ENCODE measurements at places on chromosomes 4 and X.
A peak's percentile ranks its signal among the peaks of the same experiment; 100 is the strongest.

GRCh38 chr4:88960576-88960975, 96.4 kb downstream of the FAM13A start:
- DNase-seq, result peak; percentile 61

DNA sequence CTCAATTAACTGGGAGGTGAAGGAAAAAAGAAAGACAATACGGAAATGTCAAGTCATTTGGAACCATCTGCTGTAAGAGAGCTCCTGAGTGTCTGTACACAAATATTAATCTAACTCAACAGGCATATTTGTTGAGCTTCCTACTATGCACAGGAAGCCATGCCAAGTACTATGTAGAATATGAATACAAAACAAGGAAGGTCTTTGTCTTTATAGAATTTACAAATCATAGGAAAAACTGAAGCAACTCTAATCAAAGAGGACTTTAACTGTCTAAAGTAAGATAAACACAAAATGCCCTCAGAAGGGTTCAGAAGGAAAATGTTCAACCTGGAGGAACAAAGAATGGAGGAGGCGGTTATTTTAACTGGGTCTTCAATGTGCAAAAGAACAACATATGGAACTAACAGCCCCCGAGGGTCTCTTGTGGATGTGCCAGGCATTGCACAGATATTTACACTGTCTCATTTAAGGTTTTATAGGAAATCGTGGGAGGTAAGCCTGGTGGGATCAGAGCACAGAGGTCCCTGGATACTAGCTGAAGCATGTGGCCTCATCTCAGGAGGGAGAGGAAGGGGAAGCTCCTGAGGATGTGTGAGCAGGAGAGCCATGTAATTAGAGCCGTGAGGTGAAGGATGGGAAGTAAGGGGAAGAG, 5.8 kb downstream of the FAM114A1 start:
- peak; percentile 52 for DNase-seq

GRCh38 chr4:138242076-138242833, at the start of gene SLC7A11:
SLC7A11 (minus strand) TSS chr4:138242349; CDS start chr4:138242069, 280 bp downstream.
- peak; percentile 97 for DNase-seq

DNA sequence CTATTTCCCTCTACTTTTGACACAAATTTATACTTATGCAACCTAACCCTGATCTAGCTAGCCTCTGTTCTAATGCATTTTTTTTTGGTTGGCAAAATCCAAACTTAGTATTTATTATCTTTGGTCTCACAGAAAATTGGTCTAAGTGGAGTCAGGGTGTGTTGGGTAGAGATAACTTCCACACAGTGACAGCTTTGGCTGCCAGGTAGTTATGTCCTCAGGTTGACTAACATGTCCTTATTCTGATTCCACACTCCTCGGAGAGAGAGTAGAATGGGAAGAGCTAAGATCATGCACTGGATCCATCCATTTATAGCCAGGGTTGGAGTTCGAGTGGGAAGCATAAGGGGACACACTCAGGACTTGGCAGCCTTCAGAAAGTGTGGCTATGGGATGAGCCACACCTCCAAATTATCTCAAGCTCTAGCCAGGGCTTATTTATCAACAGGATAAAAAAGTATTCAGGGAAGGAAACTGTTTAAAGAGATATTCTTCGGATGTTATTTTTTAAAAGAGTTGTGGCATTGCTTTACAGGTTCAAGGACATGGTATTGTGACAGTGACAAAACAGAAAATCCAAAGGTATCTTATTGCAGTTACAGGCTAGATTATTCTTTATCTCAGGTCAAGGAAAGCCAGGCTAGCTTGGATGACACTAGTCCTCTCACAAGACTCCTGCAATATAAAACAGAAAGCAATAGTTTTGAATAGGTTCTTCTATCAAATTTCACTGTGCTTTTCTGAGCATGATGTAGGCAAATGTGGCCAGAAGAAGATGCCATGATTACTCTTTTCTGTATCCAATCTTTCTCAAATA, 51.5 kb downstream of the NPY1R start:
- no peak for DNase-seq

DNA sequence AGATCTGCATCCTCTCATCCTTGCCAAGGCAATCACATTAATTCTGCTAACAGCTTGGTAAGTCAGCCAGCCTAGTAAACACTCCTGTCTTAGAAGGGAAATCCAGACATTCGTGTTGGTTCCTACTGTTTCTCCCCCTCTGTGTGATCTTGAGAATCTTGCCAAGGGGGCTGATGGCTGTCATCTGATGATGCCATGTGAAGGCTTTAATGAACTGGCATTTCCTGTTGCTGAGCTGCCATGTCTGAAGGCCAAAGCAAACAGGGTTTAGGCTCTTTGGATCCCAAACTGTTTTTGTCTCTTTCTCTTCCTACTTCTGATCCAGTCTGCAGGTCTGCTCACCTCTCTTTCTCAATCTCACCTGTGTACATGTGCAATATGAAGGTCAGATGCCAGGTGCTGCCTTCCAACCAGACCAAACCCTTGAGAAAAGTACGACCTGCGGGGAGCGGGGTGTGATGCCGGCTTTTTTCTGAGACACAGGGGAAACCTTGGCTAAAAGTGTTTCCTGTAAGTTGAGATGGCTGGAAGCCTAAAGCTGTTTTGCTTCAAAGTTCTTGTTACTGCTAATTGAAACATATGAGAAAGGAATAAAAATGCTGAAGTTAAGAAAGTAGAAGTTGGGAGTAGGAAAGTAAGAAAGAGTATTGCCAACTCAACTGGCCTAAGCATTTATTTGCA, 532.9 kb downstream of the ANKRD50 start:
- DNase-seq, result no peak

GRCh38 chr4:10673817-10674369, 10.7 kb downstream of the CLNK start:
- no peak for DNase-seq

- no peak for DNase-seq
Measured at GRCh38 chr4:101294597-101294996, 52.7 kb downstream of the PPP3CA start.

DNA sequence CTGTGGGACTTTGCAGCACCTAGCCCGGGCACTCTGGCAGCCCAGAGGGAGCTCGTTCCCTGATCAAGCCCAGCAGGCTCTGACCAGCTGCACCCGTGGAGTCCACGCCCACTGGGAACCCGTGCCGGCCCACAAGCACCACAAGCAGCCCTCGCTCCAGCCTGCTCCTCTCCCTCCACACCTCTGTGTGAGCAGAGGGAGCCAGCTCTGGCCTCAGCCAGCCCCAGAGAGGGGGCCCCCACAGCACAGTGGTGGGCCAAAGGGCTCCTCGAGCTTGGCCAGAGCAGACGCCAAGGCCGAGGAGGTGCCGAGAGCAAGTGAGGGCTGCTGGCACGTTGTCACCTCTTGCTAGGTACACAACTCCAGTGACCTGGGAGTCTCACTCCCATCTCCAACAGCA, 5.1 kb upstream of the UGT2A1 start:
- DNase-seq, result no peak

- no peak for DNase-seq
Measured at GRCh38 chrX:45806410-45807121, 605.9 kb upstream of the DIPK2B start.

DNA sequence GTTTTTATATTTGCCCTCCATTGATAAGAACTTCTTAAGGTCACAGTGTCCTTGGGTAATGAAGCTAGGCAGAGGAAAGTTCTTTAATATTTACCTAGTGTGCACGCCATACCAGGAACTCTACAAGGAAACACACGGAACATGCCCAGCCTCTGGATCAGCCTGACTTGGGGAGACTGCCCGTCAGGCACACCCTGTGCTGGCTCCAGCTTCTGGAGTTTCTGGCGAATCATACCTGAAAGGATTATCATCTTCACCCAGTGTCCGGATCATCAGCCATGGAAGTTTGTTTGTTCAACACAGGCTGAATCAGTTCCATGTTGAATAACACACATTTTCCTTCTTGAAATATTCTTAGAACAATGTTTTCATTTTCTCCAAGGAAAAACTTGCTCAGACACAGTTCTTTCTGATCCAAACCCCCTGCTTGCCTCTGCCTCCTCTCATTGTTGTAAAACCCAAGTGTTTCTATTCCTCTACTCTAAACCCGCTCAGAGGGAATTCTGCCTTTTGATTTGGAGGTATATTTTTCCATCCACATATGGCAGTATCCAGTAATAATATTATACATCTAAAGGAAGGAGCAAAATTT, 176.7 kb downstream of the SHROOM3 start:
- DNase-seq, result no peak

DNA sequence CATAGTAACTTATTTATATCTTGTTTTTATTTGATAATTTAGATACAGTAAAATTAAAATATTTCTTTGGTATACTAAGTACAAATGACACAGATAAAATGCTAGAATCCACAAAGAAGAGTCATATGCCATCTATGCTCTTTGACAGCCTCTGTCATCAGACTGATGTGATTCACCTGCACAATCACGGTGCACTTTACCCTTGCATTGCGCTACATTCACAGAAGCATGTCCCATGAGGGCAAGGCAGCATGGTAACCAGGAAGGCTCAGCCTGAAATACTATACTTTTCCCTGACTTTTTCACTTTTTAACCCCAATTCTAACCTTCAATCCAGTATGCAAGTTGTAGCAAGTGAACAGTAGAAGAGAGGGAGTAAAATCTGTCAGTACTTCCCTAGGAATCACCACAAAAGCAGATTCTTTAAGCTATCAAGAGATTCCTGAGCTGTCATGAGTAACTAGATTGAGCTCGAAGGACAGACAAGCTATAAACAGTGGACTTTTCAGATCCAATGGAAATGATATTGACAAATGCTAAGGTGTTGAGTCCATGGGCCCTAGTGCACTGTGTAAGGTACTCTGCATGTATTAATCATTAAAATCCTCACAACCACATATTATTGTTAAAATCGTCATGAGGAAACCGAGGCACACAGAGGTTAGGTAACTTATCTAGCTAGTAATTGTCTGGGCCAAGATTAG, 14.2 kb downstream of the SEC24D start:
- DNase-seq, result no peak

- no peak for DNase-seq
Measured at GRCh38 chrX:24005028-24005427, 22.0 kb downstream of the KLHL15 start.

DNA sequence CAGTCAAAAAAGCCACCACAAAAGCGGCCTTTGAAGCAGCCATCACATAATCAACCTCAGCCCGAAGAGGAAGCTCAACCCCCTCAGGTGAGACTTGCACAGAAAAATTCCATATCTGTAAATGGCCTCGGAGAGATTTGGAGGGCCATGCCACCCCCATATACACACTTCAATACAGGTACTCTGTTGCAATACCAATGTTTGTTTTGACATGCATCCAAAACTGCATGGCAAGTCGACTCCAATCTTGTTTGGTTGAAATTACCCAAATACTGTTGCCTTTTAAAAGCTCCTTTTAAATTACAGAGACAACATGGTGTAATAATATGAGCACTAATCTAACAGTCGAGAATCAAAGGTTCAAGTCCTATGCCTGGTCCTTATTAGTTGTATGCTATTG, 5.9 kb downstream of the ENAM start:
- DNase-seq, result no peak

DNA sequence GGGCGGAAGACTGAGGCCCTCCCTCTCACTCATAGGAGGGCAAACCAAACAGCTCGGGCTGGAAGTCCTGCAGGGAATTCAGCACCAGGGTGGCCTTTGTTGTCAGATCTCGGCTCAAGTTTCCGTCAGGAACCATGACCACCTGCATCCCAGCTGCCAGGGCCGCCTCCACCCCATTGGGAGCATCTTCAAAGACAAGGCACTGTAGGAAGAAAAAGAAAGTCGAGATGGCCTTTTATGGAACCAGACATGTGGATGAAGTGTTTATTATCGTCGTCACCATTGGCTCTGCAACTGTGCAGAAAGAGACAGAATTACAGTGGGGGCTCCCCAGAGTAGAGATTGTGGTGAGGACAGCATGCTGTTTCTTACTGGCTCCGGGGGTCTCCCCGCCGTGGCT, 97.2 kb upstream of the STS start:
- DNase-seq, result no peak

DNA sequence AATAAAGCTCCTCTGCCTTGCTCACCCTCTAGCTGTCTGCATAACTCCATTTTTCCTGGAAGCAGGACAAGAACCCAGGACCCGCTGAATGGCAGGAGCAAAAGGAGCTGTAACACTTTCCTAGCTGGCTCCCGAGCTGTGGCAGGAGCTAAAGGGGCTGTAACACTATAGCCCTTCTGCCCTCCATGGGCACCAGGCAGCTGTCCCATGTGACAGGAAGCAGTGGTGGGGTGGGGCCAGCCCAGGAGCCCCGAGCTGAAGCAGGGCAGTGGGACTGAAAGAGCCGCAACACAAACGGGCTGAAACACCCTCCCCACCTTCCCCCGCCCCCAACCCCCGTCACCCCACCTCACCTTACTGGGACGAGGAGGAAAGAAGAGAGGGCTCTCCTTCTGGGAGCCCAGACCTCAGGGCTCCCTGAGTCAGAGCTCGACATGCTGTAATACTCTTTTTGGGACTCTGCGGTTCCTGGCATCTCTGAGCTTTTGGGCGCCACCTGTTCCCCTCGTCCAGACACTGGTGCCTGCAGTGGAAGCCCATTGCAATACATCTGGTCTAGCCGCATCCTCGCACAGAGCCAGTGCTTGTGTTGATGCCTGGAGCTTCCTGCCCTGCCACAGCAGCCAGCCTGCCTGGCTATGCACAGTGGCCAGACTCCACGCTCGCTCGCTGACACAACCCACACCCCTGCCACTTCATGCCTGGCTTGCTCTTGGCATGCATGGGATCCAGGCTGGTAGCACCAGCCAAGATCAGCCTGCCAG, 39.4 kb downstream of the PPM1K start:
- DNase-seq, result no peak

- DNase-seq, result peak; percentile 92
Measured at GRCh38 chrX:41559235-41560052, 112.3 kb downstream of the NYX start.

DNA sequence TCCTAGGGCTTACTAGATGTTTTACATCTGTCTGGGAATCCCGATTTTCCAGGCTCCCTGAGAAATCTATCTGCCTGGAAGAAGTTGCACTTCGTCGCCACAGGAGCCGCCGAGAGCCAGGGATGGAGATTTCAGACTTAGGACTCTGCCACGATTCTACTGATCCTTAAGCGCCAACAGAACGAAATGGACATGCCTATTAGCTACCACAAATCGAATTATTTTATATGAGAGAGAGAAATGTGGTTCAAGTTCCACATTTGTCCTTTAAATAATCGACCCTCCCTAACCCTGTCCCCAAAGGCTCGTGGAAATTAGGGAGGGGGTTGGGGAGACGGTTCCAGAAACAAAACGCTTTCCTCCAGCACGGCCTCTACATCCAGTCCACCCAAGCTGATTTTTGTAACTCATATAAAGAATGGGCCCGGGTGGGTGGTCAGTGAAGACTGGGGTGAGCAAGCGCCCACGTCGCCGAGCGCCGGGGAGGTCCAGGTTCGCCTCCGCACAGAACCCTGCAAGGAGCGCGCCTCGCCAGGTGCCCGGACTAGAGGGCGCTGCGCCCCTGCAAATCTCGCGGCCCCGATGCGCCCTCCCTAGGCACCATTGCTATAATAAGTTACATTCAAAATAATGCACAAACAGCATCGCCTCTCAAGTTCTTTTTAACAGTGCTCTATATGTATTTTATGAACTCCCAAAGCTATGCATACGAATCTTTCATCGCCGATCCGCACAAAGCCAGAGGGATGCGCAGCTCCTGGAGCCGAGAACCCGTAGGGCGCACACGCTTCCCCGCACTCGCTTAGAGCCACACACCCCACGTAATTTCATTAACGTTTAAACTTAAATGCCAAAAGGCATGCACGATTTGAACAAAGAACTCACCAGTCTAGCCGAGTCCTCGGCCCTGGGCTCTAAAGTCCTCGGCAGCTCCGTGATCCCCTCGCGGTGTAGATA, 2.1 kb upstream of the FAT1 start:
- peak; percentile 88 for DNase-seq

GRCh38 chrX:107146670-107147069, 28.0 kb upstream of the RBM41 start:
- DNase-seq, result no peak

- no peak for DNase-seq
Measured at GRCh38 chrX:135544338-135544948, 24.0 kb downstream of the INTS6L start.

Data from KBM-7 (cell line).